ENCODE measurements at places on chromosomes 6 and 20.

GRCh38 chr6:137390334-137390733 is 103.9 kb downstream of the OLIG3 start:
- ATAC-seq = no peak

DNA sequence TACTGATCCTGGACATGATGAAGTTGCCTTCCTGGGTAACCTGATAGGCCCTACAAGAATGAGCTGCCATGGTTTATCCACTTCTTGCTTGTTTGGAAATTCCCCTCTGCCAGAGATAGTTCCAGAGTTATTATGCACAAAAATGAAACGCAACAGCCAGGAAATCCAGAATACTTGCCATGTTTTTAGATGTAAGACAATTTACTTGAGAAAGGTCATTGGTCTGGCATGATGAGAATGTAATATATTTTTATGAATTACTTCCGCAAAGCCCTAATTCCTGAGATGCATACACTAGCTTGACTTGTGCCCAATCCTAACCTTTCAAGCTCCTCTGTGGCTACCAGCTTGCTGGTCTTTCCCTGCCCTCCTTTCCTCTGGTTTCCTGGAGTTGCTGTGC is 27.9 kb upstream of the NT5E start:
- ATAC-seq = no peak

DNA sequence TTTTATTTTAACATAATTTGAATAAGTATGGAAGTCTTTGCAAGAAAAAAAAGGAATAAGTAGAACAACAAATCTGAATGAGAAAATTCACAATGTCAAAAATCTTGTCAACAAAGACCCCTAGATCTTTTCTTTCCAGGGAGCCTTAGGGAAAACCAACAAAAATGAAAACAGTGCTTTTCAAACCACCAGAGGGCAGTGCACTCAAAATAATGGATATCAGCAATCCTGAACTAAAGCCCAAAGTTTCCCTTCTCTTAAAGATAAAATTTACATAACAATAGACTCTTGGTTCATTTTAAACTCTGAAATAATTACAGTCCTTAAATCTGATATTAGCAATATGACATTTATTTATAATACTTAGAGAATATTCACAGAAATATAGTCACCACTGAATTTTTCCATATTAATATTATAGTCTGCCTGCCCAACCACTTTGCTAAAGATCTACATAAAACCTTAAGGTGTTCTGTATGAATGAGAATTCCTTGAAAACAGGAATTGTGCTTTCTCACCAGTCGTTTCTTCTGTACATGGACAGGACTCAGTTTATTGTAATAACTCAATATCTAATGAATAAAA is 105.3 kb upstream of the BMP5 start:
- no peak for ATAC-seq

GRCh38 chr20:5880326-5880725 is 70.0 kb downstream of the TRMT6 start:
- no peak for ATAC-seq

DNA sequence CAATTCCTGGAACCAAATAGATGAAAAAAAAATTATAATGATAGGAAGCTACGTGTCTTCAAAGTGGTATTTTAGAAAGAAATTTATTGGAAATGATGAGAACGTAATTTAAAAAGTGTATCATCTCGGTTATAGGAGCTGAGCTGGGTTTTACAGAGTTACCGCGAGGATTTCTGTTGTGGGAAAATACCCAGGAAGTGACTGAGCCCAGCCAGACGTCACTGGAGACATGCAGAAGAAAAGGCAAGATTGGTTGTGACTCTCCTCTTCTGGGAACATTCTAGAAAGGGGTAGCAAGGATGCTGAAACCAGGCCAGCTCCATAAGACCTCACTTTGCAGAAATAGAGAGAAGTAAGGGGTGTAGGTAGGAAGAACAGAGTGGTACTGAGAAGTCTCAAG is 95.9 kb upstream of the ADGRF1 start:
- no peak for ATAC-seq

DNA sequence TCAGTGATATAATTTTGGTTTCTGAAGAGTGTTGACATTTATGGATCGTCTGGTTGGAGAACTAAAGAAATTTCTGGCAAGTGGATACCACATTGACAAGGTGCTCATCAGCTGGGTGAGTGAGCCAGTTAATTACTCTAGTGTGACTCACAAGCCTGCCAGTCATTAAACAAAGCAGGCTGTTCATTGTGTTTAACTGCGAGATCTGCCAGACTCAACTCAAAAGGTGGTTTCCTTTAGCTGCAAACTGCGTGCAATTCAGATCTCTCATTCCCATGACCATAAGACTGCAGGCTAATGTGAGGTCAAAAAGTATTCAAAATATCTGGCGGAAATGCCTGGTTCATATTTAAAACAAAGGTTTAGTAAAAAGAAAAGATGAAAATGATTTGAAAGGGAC is 32.5 kb upstream of the IYD start:
- ATAC-seq = peak; percentile 88
